ENCODE measurements at places on chromosomes 2 and 18.

DNA sequence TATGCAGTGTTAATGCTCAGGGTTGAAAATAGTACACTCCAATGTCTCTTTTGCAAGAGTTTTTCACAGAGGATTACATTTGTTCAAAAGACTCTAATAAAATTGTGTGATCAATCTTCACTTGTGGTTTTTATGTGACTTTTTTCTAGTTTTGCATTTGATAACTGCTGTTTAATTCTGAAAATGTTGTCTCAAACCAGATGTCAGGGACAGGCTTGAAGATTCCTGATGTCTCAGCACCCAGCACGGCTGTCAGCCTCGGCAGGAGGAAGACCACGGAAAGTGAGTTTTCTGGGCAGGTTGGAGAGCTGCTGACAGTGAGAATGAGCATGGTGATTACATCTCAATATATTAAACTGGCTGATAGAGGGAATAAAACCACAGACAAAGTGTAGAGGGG lies 9.1 kb downstream of the SOX11 start:
- DNase-seq, result no peak

- DNase-seq, result no peak
Observed at GRCh38 chr2:55107436-55107835, 57.2 kb upstream of the RTN4 start.

GRCh38 chr2:11858883-11859282 lies 112.5 kb downstream of the LPIN1 start:
- no peak for DNase-seq

- no peak for DNase-seq
Observed at GRCh38 chr18:77300579-77300978, 50.9 kb downstream of the GALR1 start.

- no peak for DNase-seq
Observed at GRCh38 chr2:128472789-128473174, 154.1 kb upstream of the HS6ST1 start.

DNA sequence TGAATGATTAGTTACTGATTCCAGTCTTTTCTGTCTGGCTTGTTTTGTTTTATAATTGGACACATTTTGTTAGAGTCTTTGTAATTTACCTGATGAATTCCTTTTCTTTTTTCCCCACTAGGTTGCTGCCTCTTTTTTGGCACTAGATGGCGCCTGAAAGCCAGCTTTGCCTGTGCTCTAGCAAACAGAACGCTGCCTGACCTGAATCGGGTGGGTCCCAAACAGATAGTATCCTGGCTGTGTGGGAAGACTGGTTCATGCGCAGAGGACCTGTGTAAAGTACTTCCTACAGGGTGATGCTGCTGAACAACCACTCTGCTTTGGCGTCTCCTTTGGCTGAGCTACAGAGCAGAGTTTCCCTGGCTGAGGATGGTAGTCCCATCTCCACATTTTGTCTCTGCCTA lies 288.2 kb downstream of the IKZF2 start:
- no peak for DNase-seq

DNA sequence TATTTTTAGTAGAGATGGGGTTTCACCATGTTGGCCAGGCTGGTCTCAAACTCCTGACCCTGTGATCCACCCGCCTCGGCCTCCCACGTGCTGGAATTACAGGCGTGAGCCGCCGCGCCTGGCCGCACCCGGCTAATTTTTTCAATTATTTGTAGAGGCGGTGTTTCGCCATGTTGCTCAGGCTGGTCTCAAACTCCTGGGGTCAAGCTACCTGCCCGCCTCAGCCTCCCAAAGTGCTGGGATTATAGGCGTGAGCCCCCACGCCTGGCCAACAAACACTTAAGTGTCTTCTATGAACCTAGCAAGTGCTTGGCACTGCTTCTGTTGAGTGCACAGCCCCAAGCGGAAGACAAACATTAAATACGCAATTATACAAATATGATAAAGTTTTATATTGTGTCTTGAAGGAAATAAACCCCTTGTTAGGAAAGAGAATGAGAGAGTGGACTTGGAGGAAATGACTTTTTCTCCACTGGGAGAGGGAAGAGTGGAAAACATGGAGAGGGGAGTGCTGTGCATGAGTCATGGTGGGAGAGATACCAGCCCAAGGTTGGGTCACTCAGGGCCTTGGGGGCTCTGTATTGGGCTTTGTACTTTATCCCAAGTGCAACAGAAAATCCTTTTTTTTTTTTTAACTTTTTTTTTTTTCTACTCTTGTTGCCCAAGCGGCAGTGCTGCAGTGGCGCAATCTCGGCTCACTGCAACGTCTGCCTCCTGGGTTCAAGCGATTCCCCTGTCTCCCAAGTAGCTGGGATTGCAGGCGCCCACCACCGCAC lies 41.4 kb upstream of the ACTR2 start:
- DNase-seq, result no peak

DNA sequence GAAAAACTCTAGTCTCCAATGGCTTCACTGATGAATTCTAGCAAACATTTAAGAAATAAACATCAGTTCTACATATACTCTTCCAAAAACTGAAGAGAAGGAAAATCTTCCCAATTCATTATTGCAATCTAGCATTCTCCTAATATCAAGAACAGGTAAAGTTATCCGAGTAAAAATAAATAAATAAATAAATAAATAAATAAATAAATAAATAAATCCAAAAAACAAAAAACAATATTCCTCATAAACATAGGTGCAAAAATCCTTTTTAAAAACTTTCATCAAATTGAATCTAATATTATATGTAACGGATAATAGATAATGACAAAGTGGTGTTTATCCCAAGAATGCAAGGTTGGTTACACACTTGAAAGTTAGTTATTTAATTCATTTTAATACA lies 58.4 kb upstream of the TMEM247 start:
- no peak for DNase-seq

- DNase-seq, result no peak
Observed at GRCh38 chr18:58541146-58541788, 87.6 kb downstream of the ALPK2 start.

GRCh38 chr2:147713349-147713748 lies 131.5 kb upstream of the ACVR2A start:
- DNase-seq, result no peak

- DNase-seq, result no peak
Observed at GRCh38 chr2:40225670-40226210, 226.2 kb downstream of the SLC8A1 start.

GRCh38 chr2:185316383-185316782 lies 422.2 kb upstream of the FSIP2 start:
- DNase-seq, result no peak

DNA sequence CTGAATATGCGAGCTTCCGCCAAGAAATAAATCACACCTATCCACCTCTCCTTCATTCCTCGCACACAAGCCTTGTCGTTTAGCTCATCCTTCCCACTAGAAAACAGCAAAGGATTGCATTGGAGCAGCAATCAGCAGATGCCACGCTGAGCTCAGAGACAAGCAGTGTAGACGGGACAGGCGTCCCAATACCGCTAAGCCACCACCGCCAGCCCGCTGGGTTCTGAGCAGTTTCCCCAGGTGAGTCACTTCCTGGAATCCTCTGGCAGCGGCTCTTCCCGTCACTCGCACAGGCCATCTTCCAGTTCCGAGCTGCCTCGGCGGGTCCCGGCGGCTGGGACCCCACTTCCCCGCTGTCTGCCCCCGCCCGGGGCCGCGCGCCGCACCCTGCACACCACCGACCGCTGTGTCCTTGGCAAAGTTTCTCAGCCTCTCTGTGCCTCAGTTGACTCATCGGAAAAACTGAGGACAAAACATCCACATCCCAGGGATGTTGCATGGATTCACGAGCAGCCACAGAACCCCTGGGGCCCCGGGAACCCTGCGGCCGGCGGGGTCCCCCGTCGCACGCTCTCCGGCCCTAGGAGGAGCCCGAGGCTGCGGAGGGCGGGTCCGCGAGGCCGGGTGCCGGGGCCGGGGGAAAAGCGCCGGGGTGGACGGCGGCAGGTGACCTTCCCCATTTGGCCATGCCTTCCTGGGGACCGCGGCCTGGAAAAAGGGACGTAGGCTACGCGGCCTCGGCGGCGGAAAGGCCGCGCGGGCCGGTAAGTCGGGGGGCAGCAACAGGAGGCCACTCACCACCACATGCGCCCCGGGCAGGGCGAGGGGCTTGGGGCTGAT lies 573 bp downstream of the KDSR start:
- DNase-seq, result peak; percentile 47

DNA sequence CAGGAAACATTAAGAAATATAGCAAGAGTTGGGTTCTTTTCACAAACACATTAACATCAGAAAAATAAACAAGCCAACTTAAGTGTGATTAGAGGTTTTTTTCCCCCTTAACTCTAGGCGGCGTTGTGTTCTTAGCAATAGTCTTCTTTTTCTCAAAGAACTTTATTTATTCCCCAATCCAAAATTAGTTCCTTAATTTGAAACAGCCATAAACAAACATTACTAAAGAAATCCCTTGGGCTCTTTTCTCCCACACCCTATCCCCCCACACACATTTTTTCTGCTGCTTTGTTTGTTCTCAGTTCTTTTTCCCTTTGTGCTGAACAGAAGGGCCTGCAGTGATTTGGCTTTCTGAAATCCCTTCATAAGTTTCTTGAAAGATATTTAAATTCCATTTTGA lies 13.2 kb upstream of the MYO1B start:
- DNase-seq, result no peak

DNA sequence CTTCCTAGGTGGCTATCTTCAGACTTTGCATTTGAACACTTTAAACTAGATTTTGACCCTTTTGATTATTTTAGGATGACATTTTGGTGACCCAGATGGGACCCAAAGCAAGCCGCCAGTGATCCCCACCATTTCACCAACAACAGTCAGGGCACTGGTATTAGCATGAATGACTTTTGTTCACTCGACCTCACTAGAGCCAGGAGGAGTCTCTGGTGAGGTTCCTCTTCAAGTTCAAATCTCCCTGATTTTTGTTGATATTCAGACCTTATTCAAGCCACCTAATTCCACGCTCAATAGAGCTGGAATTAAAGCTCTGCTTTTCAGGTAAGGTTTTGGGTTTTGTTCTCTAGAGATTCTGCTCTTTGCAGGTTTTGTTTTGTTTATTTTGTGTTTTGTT lies 202.3 kb downstream of the MREG start:
- DNase-seq, result no peak

GRCh38 chr2:187554011-187554703 lies at the start of gene TFPI:
TFPI (minus strand) TSS chr2:187554435; CDS start chr2:187503768, 50,667 bp downstream.
- DNase-seq, result peak; percentile 54

DNA sequence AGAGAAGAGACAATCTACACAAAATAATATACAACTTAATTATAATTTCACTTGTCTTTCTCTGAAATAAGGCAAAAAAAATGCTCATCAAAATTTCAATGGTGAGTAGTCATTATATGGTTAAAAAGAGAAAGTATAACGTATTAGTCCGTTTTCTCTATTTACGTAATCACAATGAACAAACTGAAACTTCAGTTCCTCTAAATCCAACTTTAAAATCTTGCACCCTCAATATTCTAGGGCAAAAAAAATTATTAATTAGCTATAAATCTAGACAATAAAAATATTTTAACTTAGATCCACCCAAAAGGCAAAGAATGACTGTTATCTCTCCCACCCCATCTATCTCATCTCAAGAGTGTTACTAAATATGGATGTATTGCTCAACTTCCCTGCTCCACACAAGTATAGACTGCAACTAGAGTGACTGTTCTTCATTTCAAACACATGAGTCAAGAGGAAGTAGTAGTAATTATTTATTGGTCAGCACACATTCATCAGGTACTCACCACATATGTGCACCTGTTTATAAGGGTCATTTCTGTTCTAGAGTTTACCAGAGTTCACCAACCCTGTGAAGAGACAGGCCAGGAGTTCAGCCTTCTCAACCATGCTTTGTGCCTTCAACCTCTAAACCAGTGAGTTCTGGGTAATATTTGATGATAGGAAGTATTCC lies 36.4 kb downstream of the STK39 start:
- DNase-seq, result no peak

DNA sequence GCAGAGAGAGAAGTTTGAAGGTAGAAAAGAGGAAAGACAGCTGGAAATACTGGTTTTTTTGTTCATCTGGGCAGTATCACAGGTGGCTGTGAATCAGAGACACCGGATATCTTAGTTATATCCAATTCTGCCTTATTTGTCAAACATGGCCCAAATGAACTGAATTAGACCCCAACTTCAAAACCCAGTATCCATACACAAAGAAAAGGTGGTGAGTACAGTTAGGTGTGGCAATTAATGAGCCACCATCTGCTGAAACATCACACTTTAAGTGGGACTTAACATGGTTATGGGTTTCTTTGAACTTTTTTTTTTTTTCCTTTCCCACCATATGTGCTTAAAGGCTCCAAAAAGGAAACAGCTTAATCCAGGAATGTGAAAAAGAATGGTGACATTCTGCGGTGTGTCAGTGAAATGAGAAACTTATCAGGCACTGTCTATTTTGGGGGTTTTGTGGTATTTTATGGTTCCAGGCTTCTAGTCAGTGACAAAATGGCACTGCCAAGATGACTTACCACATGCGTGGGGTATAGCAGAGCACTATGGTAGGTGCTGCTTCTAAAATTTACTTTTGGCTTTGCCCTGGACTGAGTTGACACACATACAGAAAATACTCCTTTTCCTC lies 5.0 kb upstream of the TMEM178A start:
- DNase-seq, result no peak

GRCh38 chr2:229237270-229237669 lies 33.8 kb downstream of the PID1 start:
- DNase-seq, result no peak

DNA sequence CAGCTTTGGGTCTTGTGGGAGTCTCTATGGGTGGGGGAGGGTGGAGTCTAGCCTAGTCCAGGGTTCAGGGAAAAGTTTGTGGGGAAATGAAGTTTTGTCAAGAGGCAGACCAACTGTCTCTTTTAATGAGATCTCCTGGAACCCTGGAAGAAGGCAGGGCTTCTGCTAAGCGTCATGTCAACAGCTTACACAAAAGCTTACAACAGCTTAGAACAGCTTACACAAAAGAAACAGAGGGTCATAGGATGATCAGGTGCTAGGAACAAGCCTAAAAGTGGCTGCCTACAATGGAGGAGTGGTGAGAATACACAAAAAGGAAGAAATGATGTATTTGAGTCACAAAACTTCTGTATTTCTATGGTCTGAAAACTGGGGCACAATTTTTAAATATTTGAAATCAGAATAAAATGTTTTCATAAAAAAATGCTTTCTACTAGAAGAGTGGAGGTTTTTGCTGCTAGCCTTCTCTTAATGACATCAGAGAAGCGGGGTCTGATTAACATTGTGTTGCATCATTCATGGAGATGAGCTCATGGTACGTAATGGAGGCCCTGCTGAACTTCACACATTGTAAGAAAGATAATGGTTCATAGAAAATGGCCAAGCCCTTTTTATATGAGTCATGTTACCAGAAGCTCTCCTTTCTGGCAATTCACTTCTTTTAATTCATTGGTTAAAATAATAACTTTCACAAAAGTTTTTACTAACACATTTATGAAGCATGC lies 351.0 kb downstream of the PIK3C3 start:
- DNase-seq, result no peak

DNA sequence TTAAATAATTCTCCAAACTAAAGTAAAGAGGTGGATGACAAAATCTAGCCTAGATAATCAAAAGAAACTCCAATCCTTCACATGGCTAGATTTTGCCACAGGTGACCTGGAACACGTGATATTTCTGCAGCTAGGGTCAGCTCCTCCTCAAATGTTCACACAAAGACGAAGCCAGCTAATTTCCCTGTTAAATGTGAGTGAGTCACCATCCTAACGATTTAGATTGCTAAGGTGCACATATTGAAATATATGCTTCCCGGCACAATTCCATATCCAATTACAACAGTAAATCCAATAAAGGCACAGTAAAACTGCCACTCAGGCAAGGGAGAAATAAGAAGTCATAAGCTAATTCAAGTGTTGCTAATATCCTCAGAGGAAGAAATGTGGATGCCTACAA lies 28.7 kb downstream of the IKZF2 start:
- DNase-seq, result no peak

All from right hindlimb (tissue), 1 donor.